ENCODE measurements at places on chromosomes 5 and 9.

DNA sequence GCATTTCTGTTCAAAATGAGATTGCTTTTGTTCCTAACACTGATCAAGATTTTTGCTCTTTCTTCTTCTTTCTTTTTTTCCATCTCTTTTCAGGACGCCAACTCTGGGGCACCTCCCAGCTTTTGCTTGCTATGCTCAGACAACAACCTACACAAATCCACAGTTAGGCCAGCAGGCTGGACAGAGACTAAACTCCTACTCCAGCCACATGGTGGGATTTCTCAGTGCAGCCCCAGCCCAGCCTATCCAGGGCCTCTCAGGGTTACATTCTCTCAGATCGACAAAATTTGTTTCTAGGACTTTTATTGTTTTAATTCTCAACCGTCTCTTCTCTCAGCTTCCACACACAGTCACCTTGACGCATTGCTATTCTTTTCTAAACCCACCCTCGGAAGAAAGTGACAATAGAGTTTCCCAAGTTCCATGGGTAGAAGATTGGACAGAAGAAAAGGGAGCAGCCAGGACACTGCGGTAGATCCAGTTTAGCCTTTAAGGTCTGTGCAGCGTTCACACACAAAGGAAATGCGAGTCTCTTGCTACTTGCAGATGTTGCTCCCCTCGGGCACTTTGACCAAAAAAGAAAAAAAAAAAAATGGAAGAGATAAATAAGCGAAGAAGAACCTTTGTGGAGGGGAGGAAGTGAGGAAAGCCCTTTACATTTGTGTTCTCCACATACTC is 588.6 kb upstream of the GRAMD2B start:
- no peak overlapping the region for H3K27ac ChIP-seq
- H3K4me3 ChIP-seq = no peak overlapping the region
- H3K27me3 ChIP-seq = no peaks in the 10 kb centered on the region
- DNase-seq = no peak
- H3K4me1 ChIP-seq = no peaks in the 10 kb centered on the region

DNA sequence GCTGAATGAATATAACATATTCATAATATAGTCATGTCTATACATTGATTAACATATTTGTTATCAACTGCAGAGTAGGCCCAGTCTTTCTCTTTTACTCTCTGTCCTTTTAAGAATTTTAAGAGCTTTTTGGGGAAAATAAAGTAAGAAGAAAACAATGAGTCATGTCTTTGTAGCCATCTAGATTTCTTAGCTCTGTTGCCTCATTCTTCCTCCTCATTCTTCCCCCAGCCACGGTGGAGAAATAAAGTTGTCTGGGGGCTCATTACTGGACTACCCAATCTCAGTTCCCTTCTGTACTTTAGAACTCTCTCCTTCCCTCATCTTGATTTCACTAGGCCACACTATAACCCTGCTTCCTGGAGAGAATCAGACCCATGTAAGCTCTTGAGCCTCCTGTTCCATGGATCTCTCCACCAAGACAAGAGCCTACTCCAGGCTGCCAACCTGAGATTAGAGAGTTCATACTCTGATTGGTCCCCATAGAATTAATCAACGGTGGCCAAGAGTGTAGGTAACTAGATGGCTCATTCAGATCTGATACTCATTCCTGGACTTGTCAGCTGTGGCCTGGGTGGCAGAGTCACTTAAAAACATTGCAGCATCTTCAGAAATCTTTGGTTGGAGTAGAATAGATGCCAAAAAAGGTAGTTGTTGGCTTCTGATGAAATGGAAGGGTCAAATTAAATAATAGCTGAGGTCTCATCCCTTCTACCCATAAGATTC is 44.2 kb downstream of the ITGA1 start:
- no peak overlapping the region for H3K27ac ChIP-seq
- no peaks in the 10 kb centered on the region for H3K4me1 ChIP-seq
- no peak for DNase-seq
- no peaks in the 10 kb centered on the region for H3K27me3 ChIP-seq

DNA sequence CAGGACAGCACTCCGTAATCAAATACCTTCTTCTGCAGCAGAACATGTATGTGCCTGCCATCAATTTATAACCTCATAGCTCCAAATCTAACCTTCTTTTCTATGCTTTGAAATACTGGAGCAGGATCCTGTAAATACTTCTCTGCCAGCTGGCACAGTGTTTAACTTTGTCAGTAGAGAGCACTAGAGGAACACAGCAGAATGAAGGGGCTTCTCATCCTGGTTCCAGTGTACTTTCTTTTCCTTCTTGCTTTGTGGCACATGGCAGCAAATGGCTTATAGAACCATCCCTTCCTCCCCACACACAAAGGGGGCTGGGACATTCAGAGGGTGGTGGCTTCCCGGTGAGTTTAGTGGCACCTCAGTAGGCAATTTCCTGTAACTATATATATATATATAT is 3.8 kb upstream of the FBXW11 start:
- H3K4me1 ChIP-seq = peaks cover 16% of the 10 kb centered on the region
- H3K27ac ChIP-seq = no peak overlapping the region
- no peaks in the 10 kb centered on the region for H3K36me3 ChIP-seq
- no peak for DNase-seq

DNA sequence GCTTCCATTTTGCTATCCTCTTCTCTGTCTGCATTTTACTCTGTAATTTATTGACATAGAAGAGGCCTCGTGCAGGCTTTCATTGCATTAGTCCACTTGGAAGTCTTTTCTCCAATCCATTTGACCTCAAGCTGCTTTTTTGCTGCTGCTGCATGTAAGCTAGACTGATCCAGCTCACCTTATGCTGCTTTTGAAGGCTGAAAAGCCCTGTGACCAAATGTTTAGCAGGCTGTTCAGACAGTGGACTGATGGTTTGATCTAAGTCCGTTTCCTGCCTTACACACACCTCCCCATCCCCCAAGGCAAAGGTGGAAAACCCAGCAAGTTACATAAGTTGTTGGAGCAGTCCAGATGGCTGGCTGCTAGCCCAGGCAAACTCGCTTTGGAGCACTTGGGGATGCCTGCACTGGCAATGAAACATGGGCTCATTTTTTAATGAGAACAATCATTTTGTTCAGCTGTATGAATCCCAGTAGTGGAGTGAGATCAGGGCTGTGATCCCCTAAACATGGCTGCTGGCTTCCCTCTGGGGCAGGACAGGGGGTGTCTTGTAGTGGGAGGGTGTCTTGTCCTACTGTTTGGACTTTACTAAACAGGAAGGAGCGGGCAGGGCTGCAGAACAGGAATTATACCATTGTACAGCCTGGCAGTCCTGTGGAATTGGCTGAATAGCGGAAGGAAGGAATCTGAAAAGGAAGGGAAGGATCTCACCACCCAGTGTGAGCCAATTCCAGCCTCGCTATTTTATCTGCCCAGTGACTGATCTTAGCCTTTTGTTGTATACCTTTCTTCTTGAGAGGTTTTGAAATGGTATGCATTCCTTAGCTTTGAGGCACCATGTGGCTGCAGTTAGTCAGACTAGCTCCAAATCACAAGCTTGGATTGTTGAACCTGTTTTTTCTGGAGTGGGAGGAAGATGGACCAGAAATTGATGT is 212.0 kb downstream of the ARHGAP26 start:
- no peak overlapping the region for H3K4me3 ChIP-seq
- peaks cover 59% of the 10 kb centered on the region for H3K4me1 ChIP-seq
- peak overlapping the region; percentile 98 for H3K27ac ChIP-seq
- H3K27me3 ChIP-seq = no peaks in the 10 kb centered on the region

DNA sequence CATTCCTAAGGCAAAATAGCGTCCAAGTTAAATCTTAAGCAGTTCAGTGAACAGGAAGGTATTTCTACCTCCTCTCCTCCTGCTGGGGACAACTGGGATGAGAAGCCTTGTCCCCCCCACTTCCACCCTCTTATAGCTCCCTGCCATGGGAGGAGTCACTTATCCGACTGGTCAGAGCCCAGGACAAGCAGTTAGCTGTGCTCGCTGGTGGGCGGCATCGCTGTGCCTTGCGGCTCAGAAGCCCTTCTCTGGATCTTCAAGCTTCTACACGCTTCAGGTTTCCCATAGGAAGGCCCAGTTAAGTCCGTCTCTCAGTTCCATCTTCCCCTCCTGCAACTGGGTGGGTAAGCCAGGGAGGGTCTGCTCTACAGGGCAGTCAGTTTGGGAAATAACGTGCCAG is 77.2 kb downstream of the PAX5 start:
- H3K4me3 ChIP-seq = no peak overlapping the region
- no peak for DNase-seq
- H3K27me3 ChIP-seq = peaks cover 49% of the 10 kb centered on the region
- no peak overlapping the region for H3K27ac ChIP-seq
- no peaks in the 10 kb centered on the region for H3K4me1 ChIP-seq

GRCh38 chr9:111003182-111003581 is 35.1 kb downstream of the LPAR1 start:
- H3K4me3 ChIP-seq = no peak overlapping the region
- H3K27ac ChIP-seq = no peak overlapping the region
- no peaks in the 10 kb centered on the region for H3K27me3 ChIP-seq

GRCh38 chr9:137368431-137369035 is 54.4 kb downstream of the EXD3 start:
- H3K27ac ChIP-seq = no peak overlapping the region
- peak; percentile 30 for DNase-seq
- no peaks in the 10 kb centered on the region for H3K4me1 ChIP-seq
- no peaks in the 10 kb centered on the region for H3K36me3 ChIP-seq
- H3K27me3 ChIP-seq = no peaks in the 10 kb centered on the region

GRCh38 chr9:135370411-135371375 is 108.9 kb upstream of the PPP1R26 start:
- no peaks in the 10 kb centered on the region for H3K36me3 ChIP-seq
- peaks cover 5% of the 10 kb centered on the region for H3K27me3 ChIP-seq
- H3K4me3 ChIP-seq = no peak overlapping the region
- H3K27ac ChIP-seq = no peak overlapping the region
- no peak for DNase-seq
- H3K4me1 ChIP-seq = peaks cover 3% of the 10 kb centered on the region

- no peaks in the 10 kb centered on the region for H3K27me3 ChIP-seq
- H3K27ac ChIP-seq = no peak overlapping the region
- H3K36me3 ChIP-seq = peaks cover 69% of the 10 kb centered on the region
- H3K4me1 ChIP-seq = no peaks in the 10 kb centered on the region
Observed at GRCh38 chr9:123003466-123003865, 30.0 kb upstream of the GPR21 start.

- no peaks in the 10 kb centered on the region for H3K36me3 ChIP-seq
- H3K27me3 ChIP-seq = no peaks in the 10 kb centered on the region
- H3K4me3 ChIP-seq = no peak overlapping the region
- H3K4me1 ChIP-seq = no peaks in the 10 kb centered on the region
Observed at GRCh38 chr5:161585798-161586197, 39.3 kb upstream of the GABRB2 start.

GRCh38 chr9:37913480-37914153 is 9.7 kb upstream of the SLC25A51 start:
- H3K4me3 ChIP-seq = no peak overlapping the region
- H3K4me1 ChIP-seq = peaks cover 4% of the 10 kb centered on the region
- DNase-seq = peak; percentile 44
- H3K27ac ChIP-seq = peak overlapping the region; percentile 18
- no peaks in the 10 kb centered on the region for H3K27me3 ChIP-seq

GRCh38 chr9:447230-448025 is 232.8 kb downstream of the DOCK8 start:
- H3K4me1 ChIP-seq = peaks cover 14% of the 10 kb centered on the region
- peak; percentile 71 for DNase-seq
- no peaks in the 10 kb centered on the region for H3K36me3 ChIP-seq
- H3K27me3 ChIP-seq = no peaks in the 10 kb centered on the region

- peaks cover 43% of the 10 kb centered on the region for H3K4me1 ChIP-seq
- H3K36me3 ChIP-seq = no peaks in the 10 kb centered on the region
Observed at GRCh38 chr9:33184963-33185362, 17.8 kb upstream of the B4GALT1 start.

GRCh38 chr5:69130241-69130640 is 36.4 kb downstream of the SLC30A5 start:
- H3K27ac ChIP-seq = no peak overlapping the region
- DNase-seq = no peak
- H3K4me3 ChIP-seq = no peak overlapping the region
- peaks cover 51% of the 10 kb centered on the region for H3K36me3 ChIP-seq

GRCh38 chr5:177234841-177235240 is 68.7 kb downstream of the RAB24 start:
- no peak overlapping the region for H3K4me3 ChIP-seq
- H3K36me3 ChIP-seq = peaks cover 71% of the 10 kb centered on the region
- H3K4me1 ChIP-seq = no peaks in the 10 kb centered on the region
- H3K27me3 ChIP-seq = no peaks in the 10 kb centered on the region

- H3K27me3 ChIP-seq = peaks cover 9% of the 10 kb centered on the region
- no peaks in the 10 kb centered on the region for H3K4me1 ChIP-seq
- H3K27ac ChIP-seq = no peak overlapping the region
- peak; percentile 29 for DNase-seq
- no peaks in the 10 kb centered on the region for H3K36me3 ChIP-seq
Observed at GRCh38 chr5:19047277-19047676, 940.7 kb downstream of the CDH18 start.

DNA sequence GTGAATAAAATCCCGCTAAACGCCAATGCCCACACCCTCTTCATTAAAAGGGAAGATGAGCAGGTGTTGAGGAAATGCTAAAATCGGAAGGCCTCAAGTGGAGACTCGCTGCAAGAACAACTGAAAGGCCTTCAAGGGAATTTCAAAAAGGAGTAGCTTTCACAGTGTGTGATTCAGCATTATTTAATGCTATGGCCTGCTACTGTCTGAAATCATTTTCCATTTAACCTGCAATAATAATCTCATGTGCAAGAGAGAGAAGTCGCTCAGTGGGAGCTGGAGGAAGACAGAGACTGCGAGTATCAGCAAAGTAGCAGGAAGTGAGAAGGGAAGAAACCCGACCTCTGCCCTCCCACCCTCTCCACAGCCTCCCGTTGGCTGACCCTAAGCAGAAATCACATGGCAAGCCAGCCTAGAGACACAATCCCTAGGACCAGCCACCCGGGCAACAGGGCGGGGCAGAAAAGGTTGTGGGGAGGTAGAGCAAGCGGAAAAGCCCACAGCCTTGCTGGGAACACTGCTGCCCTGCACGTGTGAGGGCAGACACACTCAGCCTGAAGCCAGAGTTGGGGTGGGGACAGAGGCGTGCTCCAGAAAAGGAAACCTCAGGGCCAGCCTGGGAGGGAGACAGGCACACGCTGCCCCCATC is 39.9 kb upstream of the CTSL start:
- no peak for DNase-seq
- H3K4me3 ChIP-seq = no peak overlapping the region
- H3K27me3 ChIP-seq = no peaks in the 10 kb centered on the region
- H3K36me3 ChIP-seq = no peaks in the 10 kb centered on the region
- H3K27ac ChIP-seq = no peak overlapping the region
- H3K4me1 ChIP-seq = no peaks in the 10 kb centered on the region

GRCh38 chr5:84382363-84383295 is 2.1 kb downstream of the EDIL3 start:
- no peak overlapping the region for H3K27ac ChIP-seq
- H3K36me3 ChIP-seq = no peaks in the 10 kb centered on the region
- H3K4me1 ChIP-seq = peaks cover 8% of the 10 kb centered on the region
- H3K4me3 ChIP-seq = peak overlapping the region; percentile 19

- H3K27ac ChIP-seq = no peak overlapping the region
- H3K4me3 ChIP-seq = no peak overlapping the region
- no peaks in the 10 kb centered on the region for H3K27me3 ChIP-seq
Observed at GRCh38 chr5:56856541-56857178, 41.3 kb downstream of the MAP3K1 start.

GRCh38 chr9:89935801-89936200 is 331.0 kb downstream of the GADD45G start:
- DNase-seq = no peak
- H3K4me3 ChIP-seq = no peak overlapping the region
- H3K4me1 ChIP-seq = no peaks in the 10 kb centered on the region
- H3K36me3 ChIP-seq = no peaks in the 10 kb centered on the region

All from RWPE2 (cell line).